Stomach (tissue), 19 donors: ENCODE measurements at places on chromosomes 1 and 21. TPM values are rescaled to one million over a fixed set of nuclear protein-coding genes. Genes with fewer than 3 reads are reported as not detected.
A peak's percentile ranks its signal among the peaks of the same experiment; 100 is the strongest.

- peaks cover 55% of the 10 kb centered on the region for H3K4me1 ChIP-seq
- peak; percentile 44 for DNase-seq
- H3K4me3 ChIP-seq, result no peak overlapping the region
Measured at GRCh38 chr21:38984982-38985567, 179.3 kb downstream of the ETS2 start.

Gene SMIM34
- not detected for total RNA-seq

DNA sequence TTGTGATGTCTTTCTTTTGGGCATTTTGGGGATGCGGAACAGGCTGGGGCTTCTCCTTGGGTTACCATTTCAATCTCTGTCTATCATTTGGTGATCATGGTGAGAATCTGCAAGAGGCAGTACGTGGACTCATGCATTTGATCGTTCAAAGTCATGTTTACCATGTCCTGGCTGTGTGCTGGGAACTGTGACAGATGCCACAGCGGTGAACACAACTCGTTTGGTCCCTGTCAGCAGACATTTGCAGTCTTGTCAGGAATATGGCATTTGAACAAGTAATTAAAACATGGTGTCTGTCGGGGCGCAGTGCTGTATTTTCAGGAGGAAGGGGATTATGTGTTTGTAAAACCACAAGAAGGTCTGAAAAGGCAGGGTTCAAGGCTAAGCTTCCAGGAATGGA lies 103.3 kb upstream of the IGSF21 start:
- H3K4me1 ChIP-seq, result no peaks in the 10 kb centered on the region
- H3K36me3 ChIP-seq, result no peaks in the 10 kb centered on the region
- H3K27ac ChIP-seq, result no peak overlapping the region
- DNase-seq, result no peak
- no peak overlapping the region for H3K4me3 ChIP-seq

Gene PAFAH2
- total RNA-seq, result 0.58 TPM

DNA sequence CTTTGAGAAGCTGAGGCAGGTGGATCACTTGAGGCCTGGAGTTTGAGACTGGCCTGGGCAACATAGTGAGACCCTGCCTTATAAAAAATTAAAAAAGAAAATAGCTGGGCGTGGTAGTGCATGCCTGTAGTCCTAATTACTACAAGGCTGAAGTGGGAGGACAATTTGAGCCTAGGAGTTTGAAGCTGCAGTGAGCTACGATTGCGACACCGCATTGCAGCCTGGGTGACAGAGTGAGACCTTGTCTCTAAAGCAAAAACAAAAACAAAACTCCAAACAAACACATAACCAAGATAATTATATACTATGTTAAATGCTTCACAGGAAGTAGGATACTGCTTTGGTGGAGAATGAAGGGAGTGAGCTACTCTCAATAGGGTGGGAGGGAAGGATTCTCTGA lies 5.4 kb upstream of the PAFAH2 start:
- H3K27me3 ChIP-seq, result no peaks in the 10 kb centered on the region
- no peak overlapping the region for H3K27ac ChIP-seq
- no peak for DNase-seq
- no peak overlapping the region for H3K4me3 ChIP-seq
- peaks cover 6% of the 10 kb centered on the region for H3K4me1 ChIP-seq
- no peaks in the 10 kb centered on the region for H3K36me3 ChIP-seq

GRCh38 chr1:29711582-29712283 lies 475.4 kb downstream of the PTPRU start:
- H3K27me3 ChIP-seq, result peaks cover 8% of the 10 kb centered on the region
- peak overlapping the region; percentile 14 for H3K27ac ChIP-seq
- H3K4me3 ChIP-seq, result no peak overlapping the region
- no peaks in the 10 kb centered on the region for H3K36me3 ChIP-seq

Gene PGLYRP3
- total RNA-seq, result not detected
